ENCODE measurements at places on chromosomes 11 and 22. TPM values are rescaled to one million over a fixed set of nuclear protein-coding genes. Genes with fewer than 3 reads are reported as not detected.

GRCh38 chr11:2738551-2739431, 39.0 kb upstream of the KCNQ1OT1 start:
- H3K4me1 ChIP-seq, result peaks cover 18% of the 10 kb centered on the region
- DNase-seq, result no peak
- H3K27me3 ChIP-seq, result no peaks in the 10 kb centered on the region
- H3K36me3 ChIP-seq, result no peaks in the 10 kb centered on the region
- no peak overlapping the region for H3K27ac ChIP-seq
- H3K4me3 ChIP-seq, result no peak overlapping the region

- H3K4me3 ChIP-seq, result no peak overlapping the region
- no peaks in the 10 kb centered on the region for H3K36me3 ChIP-seq
- DNase-seq, result no peak
- H3K27ac ChIP-seq, result no peak overlapping the region
- H3K4me1 ChIP-seq, result no peaks in the 10 kb centered on the region
- no peaks in the 10 kb centered on the region for H3K27me3 ChIP-seq
Measured at GRCh38 chr11:83191986-83192385, 1.5 kb upstream of the ANKRD42 start.

GRCh38 chr11:70544067-70544773, 145.9 kb downstream of the CTTN start:
- H3K27ac ChIP-seq, result no peak overlapping the region
- no peak overlapping the region for H3K4me3 ChIP-seq
- DNase-seq, result no peak

DNA sequence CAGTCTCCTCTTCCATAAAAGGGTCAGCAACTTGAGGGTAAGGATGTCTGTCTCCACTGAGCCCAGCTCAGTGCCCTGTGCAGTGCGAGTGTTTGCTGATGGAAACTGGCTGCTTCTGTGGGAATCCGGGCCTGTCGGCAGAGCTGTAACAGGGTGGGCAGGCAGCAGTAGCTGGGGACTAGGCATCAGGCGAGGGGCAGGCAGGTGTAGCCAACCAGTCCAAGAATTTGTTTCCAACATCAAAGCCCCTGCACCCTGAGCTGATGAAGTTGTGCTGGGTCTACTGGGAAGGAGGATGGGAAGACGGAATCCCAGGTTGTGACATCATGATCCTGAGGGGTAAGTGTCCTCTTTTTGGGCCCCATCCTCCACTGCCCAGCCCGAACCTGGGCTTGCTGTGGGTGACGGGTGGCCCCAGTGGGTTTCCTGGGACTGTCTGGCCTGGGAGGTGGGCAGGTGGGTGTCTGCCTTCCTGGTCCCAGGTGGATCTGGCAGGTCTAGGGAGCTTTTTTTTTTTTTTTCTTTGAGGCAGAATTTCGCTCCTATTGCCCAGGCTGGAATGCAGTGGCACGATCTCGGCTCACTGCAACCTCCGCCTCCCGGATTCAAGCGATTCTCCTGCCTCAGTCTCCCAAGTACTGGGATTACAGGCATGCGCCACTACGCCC, 11.0 kb downstream of the SLC29A2 start:
- no peak for DNase-seq
- no peak overlapping the region for H3K4me3 ChIP-seq
- no peaks in the 10 kb centered on the region for H3K4me1 ChIP-seq
- no peak overlapping the region for H3K27ac ChIP-seq
- no peaks in the 10 kb centered on the region for H3K36me3 ChIP-seq

- no peaks in the 10 kb centered on the region for H3K4me1 ChIP-seq
- H3K4me3 ChIP-seq, result no peak overlapping the region
- no peaks in the 10 kb centered on the region for H3K27me3 ChIP-seq
- H3K27ac ChIP-seq, result peak overlapping the region; percentile 38
Measured at GRCh38 chr11:21567645-21568290, 625.1 kb upstream of the ANO5 start.

GRCh38 chr11:28910926-28911325, 802.7 kb downstream of the METTL15 start:
- no peak overlapping the region for H3K27ac ChIP-seq
- H3K36me3 ChIP-seq, result no peaks in the 10 kb centered on the region
- no peaks in the 10 kb centered on the region for H3K4me1 ChIP-seq
- no peak overlapping the region for H3K4me3 ChIP-seq
- H3K27me3 ChIP-seq, result no peaks in the 10 kb centered on the region

- H3K27ac ChIP-seq, result no peak overlapping the region
- H3K4me3 ChIP-seq, result no peak overlapping the region
- H3K36me3 ChIP-seq, result no peaks in the 10 kb centered on the region
- no peaks in the 10 kb centered on the region for H3K27me3 ChIP-seq
Measured at GRCh38 chr22:44571566-44572413, 73.8 kb upstream of the RTL6 start.

- H3K4me1 ChIP-seq, result peaks cover 11% of the 10 kb centered on the region
- H3K36me3 ChIP-seq, result no peaks in the 10 kb centered on the region
- no peaks in the 10 kb centered on the region for H3K27me3 ChIP-seq
- no peak for DNase-seq
- no peak overlapping the region for H3K27ac ChIP-seq
Measured at GRCh38 chr11:35170503-35170902, 31.5 kb downstream of the CD44 start.

GRCh38 chr22:48884324-48884723, 943.3 kb downstream of the BRD1 start:
- no peaks in the 10 kb centered on the region for H3K27me3 ChIP-seq
- no peak overlapping the region for H3K27ac ChIP-seq
- H3K36me3 ChIP-seq, result no peaks in the 10 kb centered on the region
- no peak overlapping the region for H3K4me3 ChIP-seq
- H3K4me1 ChIP-seq, result no peaks in the 10 kb centered on the region

GRCh38 chr11:113859665-113860064, 15.7 kb downstream of the USP28 start:
- H3K27ac ChIP-seq, result no peak overlapping the region
- DNase-seq, result no peak
- H3K4me3 ChIP-seq, result no peak overlapping the region
- H3K4me1 ChIP-seq, result no peaks in the 10 kb centered on the region
- H3K36me3 ChIP-seq, result no peaks in the 10 kb centered on the region

GRCh38 chr22:37014835-37015586, 4.2 kb downstream of the TST start:
- no peaks in the 10 kb centered on the region for H3K36me3 ChIP-seq
- H3K4me3 ChIP-seq, result no peak overlapping the region
- DNase-seq, result no peak
- H3K27me3 ChIP-seq, result no peaks in the 10 kb centered on the region
- peaks cover 35% of the 10 kb centered on the region for H3K4me1 ChIP-seq

DNA sequence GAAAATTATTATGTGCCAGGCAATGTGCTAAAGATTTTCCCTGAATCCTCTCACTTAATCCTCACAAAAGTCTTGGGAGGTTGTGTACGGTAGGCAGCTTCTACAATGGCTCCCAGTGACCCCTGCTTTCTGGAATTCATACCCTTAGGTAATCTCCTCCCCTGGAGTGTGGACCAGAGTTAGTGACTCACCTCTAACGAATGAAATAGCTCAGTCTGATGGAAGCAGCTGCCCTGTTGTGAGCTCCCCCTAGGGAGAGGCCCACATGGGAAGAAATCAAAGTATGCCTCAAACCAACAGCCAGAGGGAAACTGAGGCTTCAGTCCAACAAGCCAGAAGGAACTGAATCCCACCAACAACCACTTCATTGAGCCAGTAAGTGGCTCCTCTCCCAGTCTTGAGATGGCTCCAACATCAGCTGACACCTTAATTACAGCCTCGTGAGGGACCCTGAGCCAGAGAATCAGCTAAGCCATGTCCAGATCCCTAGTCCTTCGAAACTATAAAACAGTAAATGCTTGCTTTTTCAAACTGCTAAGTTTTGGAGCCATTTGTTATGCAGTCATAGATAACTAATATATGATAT, 98.9 kb upstream of the ISX start:
- no peak overlapping the region for H3K4me3 ChIP-seq
- no peaks in the 10 kb centered on the region for H3K36me3 ChIP-seq
- H3K27me3 ChIP-seq, result no peaks in the 10 kb centered on the region
- no peaks in the 10 kb centered on the region for H3K4me1 ChIP-seq

- H3K36me3 ChIP-seq, result peaks cover 18% of the 10 kb centered on the region
- no peak for DNase-seq
- no peak overlapping the region for H3K4me3 ChIP-seq
- no peak overlapping the region for H3K27ac ChIP-seq
- H3K4me1 ChIP-seq, result no peaks in the 10 kb centered on the region
Measured at GRCh38 chr11:71442123-71442522, 6.1 kb downstream of the DHCR7 start.

- H3K27ac ChIP-seq, result no peak overlapping the region
- peak; percentile 17 for DNase-seq
- no peak overlapping the region for H3K4me3 ChIP-seq
- H3K36me3 ChIP-seq, result no peaks in the 10 kb centered on the region
Measured at GRCh38 chr11:76601272-76601671, 69.3 kb downstream of the LRRC32 start.

DNA sequence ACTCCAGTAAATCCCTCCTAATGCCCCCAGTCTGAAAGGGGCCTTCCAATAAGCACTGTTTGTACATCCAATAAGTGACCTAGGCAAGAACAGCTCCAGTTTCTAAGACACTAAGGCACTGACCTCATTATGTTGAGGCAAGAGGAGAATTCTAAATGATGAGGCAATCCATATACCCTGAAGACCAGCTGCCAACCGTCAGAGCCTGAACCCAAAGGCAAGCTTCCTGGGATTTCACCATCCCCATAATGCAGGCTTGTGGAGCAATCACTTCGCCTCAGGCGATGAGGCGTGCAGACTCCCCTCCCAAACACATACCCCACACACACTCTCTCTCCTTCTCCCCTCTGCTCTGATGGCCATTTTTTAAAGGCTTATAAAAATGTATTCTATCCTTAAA, 49.5 kb downstream of the LGR4 start:
- no peak overlapping the region for H3K27ac ChIP-seq
- peak; percentile 31 for DNase-seq
- no peaks in the 10 kb centered on the region for H3K36me3 ChIP-seq
- H3K27me3 ChIP-seq, result no peaks in the 10 kb centered on the region

DNA sequence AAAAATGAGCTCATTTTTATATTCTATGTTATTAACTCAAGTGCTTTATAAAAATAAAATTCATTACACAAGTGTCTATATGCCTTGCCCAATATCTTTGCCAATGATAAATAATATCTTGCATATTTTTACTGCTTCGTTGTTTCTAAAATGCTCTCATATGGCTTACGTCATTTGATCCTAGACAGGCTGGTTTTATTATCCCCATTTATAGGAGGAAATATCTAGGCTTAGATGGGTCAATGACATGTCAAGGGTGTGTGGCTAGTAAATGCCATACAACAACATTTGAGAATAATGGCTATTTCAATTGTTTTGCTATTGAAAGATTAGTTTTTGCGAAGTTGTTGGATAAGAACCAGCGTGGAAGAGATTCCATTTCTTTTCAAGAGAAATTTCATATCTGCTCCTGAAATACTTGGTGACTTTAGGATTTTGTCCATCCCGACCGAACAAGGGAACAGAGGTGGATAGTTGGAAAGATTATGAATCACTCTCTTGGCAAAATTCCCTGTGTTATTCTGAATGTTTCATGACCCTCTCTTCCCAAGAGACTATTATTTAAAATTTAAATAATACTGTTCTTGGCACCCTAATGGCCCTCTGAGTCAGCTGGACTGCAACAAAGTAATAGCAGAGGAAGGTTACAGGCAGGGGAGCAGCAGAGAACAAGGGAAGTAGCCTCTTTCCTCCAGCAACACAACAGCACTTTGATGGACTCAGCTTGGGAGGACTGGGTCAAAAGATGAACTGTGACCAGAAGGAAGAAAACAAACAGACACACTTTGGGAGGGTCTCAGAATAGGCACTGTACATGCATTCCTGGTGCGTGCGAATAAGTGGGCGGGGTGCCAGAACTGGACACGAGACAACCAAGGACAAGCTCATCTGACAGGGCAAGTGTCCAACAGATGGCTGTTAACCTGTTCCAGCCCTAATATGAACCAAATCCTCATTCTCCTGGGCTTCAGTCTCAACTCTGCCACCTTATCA, 94.5 kb downstream of the ME3 start:
- no peaks in the 10 kb centered on the region for H3K27me3 ChIP-seq
- peak; percentile 79 for DNase-seq
- peak overlapping the region; percentile 26 for H3K27ac ChIP-seq
- H3K4me1 ChIP-seq, result peaks cover 4% of the 10 kb centered on the region
- H3K4me3 ChIP-seq, result no peak overlapping the region

- no peak for DNase-seq
- no peak overlapping the region for H3K4me3 ChIP-seq
- H3K27ac ChIP-seq, result no peak overlapping the region
- H3K4me1 ChIP-seq, result no peaks in the 10 kb centered on the region
- no peaks in the 10 kb centered on the region for H3K36me3 ChIP-seq
Measured at GRCh38 chr11:90732486-90732885, 509.6 kb upstream of the CHORDC1 start.

- no peak overlapping the region for H3K27ac ChIP-seq
- DNase-seq, result no peak
- no peaks in the 10 kb centered on the region for H3K36me3 ChIP-seq
- H3K27me3 ChIP-seq, result peaks cover 7% of the 10 kb centered on the region
Measured at GRCh38 chr11:94731880-94732601, 36.1 kb upstream of the AMOTL1 start.

- H3K36me3 ChIP-seq, result no peaks in the 10 kb centered on the region
- H3K4me3 ChIP-seq, result peak overlapping the region; percentile 40
- peak overlapping the region; percentile 87 for H3K27ac ChIP-seq
- DNase-seq, result no peak
- peaks cover 11% of the 10 kb centered on the region for H3K4me1 ChIP-seq
Measured at GRCh38 chr11:57310630-57311086, 14.1 kb downstream of the TNKS1BP1 start.

DNA sequence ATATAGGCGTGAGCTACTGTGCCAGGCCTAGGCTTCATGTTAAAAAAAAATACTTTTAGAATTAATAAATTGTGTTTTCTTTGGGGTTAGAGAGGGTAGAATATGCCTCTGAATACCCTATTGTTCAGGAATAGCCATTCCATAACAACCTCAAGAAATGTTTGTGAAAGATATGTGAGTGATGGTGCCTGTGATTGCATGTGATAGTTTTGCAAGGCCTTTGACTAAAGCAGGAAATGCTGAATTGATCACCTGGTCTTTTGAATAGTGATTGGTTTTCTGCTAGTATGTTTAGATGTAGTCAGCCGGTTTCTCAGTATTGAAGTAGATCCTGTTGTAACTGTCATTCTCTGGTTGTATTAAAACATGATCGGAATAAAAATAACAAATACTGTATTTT, 73.4 kb downstream of the UVRAG start:
- no peak for DNase-seq
- H3K4me1 ChIP-seq, result no peaks in the 10 kb centered on the region
- H3K27me3 ChIP-seq, result no peaks in the 10 kb centered on the region
- H3K36me3 ChIP-seq, result no peaks in the 10 kb centered on the region
- no peak overlapping the region for H3K27ac ChIP-seq
- H3K4me3 ChIP-seq, result no peak overlapping the region

DNA sequence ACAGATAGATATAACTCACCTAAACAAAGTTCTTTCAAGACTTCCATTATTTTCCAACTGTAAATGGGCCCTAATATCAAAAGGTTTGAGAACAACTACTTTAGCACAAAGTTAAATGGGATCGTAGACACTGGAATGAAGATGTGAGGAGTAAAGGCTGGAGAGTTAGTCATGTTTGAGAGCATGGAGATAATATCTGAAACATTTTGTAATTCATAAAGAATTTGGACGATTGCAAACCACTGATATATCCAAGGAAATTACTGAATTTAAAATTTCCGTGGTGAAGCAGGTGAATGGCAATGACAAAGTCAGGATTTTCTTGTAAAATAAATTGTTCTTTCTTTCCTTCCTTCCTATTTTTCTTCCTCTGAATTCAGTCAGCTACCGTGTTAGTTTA, 564.9 kb downstream of the CNTN5 start:
- H3K27ac ChIP-seq, result no peak overlapping the region
- H3K27me3 ChIP-seq, result no peaks in the 10 kb centered on the region
- no peak for DNase-seq
- no peaks in the 10 kb centered on the region for H3K4me1 ChIP-seq

The CCDC188 gene
- total RNA-seq, result 0.32 TPM

The PGA5 gene
- not detected for total RNA-seq

The LRRN4CL gene
- 3.3 TPM for total RNA-seq

The SLC22A6 gene
- total RNA-seq, result not detected

The OR4A16 gene
- total RNA-seq, result not detected

The CCDC82 gene
- 11.6 TPM for total RNA-seq

The APLNR gene
- total RNA-seq, result 7.1 TPM

The PTPRCAP gene
- 9.6 TPM for total RNA-seq
